ENCODE measurements at places on chromosomes 2 and 18.

DNA sequence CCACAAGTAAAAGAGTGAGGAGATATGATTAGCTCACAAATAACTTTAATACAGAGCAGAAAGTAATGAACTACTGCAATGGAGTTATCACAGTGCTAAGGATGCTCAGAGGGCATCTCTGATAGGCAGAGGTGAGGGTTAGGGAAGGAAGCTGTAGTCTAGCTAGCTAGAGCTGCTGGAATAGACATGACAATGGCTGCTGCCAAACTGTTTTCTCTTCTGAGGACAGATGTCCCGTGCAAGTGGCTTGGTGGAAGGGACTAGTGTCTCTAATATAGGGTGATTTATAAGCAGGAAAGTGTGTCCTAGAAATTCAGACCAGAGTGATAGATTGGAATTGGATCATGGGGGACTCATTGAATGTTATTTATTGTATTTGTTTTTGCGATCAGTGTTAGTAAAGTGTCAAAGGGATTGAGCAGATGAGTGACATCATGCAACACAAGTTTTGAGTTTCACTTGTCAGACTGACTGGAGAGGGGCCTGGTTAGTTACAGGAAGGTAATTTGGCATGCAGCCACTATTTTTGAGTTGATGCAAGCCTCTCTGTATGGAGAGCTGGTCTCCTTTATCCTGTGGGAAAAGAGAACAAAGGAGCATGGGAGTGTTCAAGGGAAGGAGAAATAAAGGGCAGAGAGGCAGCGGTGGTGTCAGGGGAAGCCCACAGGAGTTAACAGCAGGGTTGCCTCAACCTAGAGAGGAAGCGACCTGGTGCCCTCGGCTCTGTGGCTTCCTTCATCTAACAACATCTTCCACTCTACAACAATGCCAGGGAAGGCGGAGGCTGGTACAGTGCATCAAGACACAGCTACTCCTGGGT, 1.9 kb downstream of the CTLA4 start:
- no peak for DNase-seq

- no peak for DNase-seq
Measured at GRCh38 chr2:207253666-207254345, 88.1 kb upstream of the KLF7 start.

GRCh38 chr2:133748007-133748700, 179.9 kb upstream of the NCKAP5 start:
- DNase-seq, result no peak

- no peak for DNase-seq
Measured at GRCh38 chr2:105426626-105427292, 27.9 kb upstream of the FHL2 start.

- DNase-seq, result no peak
Measured at GRCh38 chr2:181183878-181184542, 203.6 kb downstream of the UBE2E3 start.

GRCh38 chr2:38499548-38500282, 103.0 kb downstream of the HNRNPLL start:
- DNase-seq, result no peak

- no peak for DNase-seq
Measured at GRCh38 chr18:77853859-77854258, 604.2 kb downstream of the GALR1 start.

DNA sequence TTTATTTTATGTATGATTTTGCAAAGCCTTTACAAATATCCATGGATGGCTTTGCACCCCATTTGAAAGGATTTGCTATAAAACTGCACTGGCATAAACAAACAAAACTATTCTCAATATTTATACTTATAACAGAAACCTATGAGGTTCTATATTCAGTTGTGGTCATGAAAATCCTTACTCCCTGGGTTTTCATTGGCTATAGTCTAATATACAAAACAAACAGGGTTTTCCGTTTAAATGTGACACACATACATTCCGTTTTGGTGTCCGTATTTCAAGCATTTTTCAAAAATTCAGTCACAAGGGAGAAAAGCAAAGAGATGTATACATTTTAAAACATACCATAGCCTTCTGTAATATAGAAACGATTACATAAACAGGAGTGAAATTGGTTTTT, 100.0 kb downstream of the TCF4 start:
- DNase-seq, result no peak

DNA sequence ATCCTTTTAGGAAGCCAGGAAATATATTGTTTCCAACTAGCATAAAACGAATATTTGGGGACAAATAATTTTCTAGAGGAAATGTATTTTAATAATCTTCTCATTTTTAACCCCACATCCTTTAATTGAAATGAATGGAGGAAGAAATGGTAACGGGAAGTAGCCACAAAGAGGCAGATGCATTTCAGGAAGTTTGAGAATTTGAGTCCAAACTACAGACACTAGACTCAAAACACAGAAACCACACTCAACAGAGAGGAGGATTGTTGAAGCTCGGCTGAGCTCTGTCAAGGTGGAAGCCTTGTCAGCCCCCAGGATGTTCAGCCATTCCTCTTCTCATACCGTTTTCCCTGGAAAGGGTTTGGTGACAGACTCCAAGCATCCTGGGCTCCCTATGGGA, 288.5 kb downstream of the NAPG start:
- DNase-seq, result no peak

DNA sequence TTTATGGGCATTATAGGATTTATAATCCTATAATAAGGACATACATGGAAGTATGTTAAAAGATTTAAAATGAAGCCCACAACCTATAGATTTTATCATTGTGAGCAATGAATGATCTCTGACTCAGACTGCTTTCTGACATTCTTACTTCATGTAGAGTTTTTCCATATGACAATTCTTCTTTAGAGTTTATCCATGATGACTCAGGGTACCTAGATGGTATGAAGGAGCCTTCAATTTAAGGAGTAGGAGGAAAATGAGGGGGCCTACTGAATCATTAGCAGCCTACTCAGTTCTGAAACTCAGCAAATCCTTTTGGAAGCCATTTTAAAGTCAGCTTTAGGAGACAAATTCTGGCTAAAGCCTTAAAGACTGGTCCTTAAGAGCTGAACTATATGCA, 10.4 kb downstream of the PELI1 start:
- DNase-seq, result no peak

DNA sequence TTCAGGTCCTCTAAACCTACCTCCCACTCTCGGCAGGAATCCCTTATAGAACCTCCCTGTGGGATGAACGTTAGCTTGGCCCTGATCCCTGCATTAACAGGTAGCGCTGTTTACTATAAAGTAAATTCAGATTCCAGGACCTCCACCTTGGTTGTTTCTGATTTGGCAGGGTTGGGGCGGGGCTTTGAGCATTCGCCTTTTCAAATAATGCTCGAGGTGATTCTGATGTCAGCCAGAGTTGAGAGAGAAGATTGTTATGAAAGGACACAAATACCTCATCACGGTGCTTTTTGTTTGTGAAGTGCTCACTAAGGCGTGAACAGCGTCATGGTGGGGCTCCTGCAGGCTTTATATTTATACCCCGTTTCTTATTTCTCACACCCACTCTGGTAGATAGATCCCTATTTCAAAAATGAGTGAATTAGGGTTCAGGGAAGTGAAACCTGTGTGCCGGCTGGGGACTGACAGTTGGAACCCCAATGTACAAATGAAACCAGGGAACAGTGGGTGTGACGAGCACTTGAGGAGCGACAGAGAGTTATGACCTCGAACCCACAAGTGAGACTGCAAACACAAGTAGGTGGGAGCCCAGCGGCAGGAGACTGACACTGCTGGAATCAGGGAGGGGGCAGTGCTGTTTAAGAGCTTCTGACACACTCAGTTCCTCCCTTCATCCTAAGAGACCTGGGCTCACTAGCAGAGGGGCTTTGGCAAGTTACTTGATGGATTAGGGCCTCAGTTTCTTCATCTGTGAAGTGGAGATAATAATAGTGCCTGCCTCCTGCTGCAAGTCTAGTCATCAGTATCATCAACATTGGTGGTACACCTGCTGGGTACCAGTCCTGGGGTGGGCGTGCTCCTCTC, 14.2 kb upstream of the CXCR4 start:
- DNase-seq, result no peak

Data from cerebellar nuclear complex (tissue), 1 donor.